ENCODE measurements at places on chromosomes 2 and 18.

- no peak overlapping the region for H3K4me3 ChIP-seq
- H3K27me3 ChIP-seq: no peaks in the 10 kb centered on the region
- peaks cover 27% of the 10 kb centered on the region for H3K4me1 ChIP-seq
- peak overlapping the region; percentile 71 for H3K27ac ChIP-seq
- no peak for DNase-seq
These were observed 6.4 kb downstream of the ATL2 start for GRCh38 chr2:38370664-38371063.

DNA sequence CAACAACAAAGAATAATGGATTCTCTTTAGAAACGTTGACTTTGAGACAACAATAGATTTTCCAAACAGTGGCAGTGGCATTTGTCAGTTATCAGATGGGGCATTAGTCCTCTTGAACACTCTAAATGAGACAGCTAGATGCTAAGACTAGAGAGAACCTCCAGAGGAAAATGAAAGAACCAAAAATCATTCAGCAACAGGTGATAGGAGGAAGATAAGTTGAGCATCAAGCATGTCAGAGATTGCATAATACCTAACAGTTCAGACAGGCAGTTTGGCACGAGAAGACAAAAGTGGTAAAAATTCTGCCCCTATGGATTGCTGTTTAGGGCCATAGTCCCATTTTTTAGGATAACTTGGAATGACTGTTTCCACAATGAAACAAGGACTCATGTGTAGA, 67.9 kb upstream of the NOL4 start:
- H3K4me3 ChIP-seq: no peak overlapping the region
- no peaks in the 10 kb centered on the region for H3K4me1 ChIP-seq
- H3K27ac ChIP-seq: no peak overlapping the region
- H3K27me3 ChIP-seq: no peaks in the 10 kb centered on the region

DNA sequence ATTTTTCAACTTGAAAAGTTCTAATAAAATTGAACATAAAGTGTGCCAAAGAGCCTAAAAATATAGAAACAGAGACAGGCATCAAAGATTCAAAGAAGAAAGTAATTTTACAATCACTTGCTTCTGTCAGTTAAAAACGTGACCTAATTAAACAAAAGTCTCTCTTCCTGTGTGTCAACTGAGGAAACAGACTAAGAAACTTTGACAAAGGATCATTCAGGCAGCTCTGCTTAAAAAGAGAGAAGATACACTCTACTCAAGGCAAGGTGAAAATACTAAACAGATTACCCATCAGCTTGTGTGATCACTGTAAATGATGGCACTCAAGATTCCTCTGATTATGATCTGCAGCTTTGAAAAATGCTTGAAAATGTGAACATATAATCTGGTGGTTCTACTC, 47.8 kb downstream of the DYM start:
- no peak for DNase-seq
- peaks cover 2% of the 10 kb centered on the region for H3K36me3 ChIP-seq
- peak overlapping the region; percentile 69 for H3K4me3 ChIP-seq
- H3K4me1 ChIP-seq: peaks cover 48% of the 10 kb centered on the region
- H3K27me3 ChIP-seq: no peaks in the 10 kb centered on the region

DNA sequence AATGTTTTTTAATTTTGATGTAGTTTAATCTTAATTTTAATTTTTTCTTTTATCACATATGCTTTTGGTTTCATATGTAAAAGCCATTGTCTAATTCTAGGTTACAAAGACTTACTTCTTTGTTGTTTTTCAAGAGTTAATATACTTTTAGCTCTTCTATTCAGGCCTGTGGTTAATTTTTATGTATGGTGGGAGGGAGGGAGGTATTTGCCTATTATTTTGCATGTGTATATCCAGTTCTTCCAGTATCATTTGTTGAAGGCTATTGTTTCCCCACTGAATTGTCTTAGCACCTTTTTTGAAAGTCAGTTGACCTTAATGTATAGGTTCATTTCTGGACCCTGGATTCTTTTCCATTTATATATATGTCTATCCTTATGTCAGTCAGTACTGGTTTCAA, 23.4 kb downstream of the USP14 start:
- H3K27ac ChIP-seq: peak overlapping the region; percentile 90
- H3K4me3 ChIP-seq: no peak overlapping the region
- peaks cover 18% of the 10 kb centered on the region for H3K4me1 ChIP-seq
- H3K36me3 ChIP-seq: peaks cover 3% of the 10 kb centered on the region

DNA sequence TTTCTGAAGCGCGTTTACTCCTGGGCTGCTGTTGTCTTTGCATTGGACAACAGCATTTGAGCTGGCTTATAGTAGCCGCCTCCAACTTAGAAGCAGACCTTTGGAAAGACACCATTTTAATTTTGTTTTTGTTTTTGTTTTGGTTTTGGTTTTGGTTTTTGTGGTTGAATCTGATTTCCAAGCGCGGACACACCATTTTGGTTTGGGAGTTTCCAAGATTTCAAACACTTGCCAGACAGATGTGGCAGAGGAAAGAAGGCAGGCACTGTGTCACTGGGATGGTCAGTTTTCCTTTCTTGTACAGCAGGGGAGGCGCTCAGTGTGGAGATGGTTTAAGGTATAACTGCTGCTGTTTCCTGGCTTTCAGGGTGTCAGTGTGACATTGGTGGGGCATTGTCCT, 126.8 kb downstream of the LAMA3 start:
- no peak overlapping the region for H3K4me3 ChIP-seq
- peaks cover 4% of the 10 kb centered on the region for H3K4me1 ChIP-seq
- no peaks in the 10 kb centered on the region for H3K36me3 ChIP-seq
- peak overlapping the region; percentile 16 for H3K27ac ChIP-seq
- H3K27me3 ChIP-seq: peaks cover 16% of the 10 kb centered on the region
- no peak for DNase-seq

DNA sequence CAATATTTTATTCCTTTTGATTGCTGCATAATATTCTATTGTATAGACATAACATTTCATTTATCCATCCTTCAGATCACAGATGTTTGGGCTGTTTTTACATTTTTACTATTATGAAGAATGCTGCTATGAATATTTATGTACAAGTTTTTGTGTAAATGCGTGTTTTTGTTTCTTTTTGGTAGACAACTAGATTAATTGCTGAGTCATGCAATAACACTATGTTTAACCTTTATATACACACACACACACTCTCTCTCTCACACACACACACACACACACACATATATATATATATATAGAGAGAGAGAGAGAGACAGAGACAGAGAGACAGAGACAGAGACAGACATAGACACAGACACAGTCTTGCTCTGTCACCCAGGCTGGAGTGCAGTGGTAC, 926.9 kb downstream of the DCC start:
- H3K36me3 ChIP-seq: no peaks in the 10 kb centered on the region
- no peak for DNase-seq
- H3K4me1 ChIP-seq: no peaks in the 10 kb centered on the region
- no peak overlapping the region for H3K4me3 ChIP-seq
- no peaks in the 10 kb centered on the region for H3K27me3 ChIP-seq

- H3K27ac ChIP-seq: no peak overlapping the region
- no peaks in the 10 kb centered on the region for H3K36me3 ChIP-seq
- peaks cover 23% of the 10 kb centered on the region for H3K27me3 ChIP-seq
- H3K4me1 ChIP-seq: no peaks in the 10 kb centered on the region
- DNase-seq: no peak
These were observed 34.9 kb upstream of the APCDD1 start for GRCh38 chr18:10419420-10420103.

DNA sequence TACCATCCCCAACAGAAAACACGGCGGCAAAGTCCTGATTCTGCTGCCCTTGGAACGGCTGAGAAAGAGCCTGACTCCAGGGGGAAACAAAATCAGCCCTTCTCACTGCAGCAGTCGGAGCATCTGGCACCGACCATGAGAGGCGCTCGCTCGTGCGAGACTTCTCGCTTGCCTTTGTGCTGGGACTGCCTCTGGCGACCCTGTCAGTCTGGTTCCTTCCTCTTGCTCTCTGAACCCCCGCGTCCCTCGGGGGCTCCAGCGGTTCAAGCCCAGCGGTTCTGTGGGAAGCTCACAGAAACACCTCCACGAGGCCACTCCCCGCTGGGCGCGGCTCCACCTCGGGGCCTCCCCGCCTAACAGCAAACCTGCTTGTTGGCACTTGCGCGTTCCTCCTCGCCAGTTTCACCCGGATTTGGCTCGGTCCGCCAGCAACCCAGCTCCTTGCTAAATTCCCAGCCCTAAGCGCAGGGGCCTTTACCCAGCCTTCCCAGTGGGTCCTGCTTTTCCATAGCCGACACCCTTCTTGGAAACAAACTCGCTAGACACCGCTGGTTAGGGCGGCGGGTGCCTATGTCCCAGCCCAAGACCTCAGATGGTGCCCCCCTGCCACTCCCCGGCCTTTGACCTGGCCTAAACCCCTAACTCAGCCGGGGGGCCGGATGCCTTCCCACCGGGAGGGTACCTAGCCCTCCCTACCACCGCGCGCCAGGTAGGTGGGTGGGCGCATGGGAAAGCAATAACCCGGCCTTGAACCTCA, 2.2 kb downstream of the RND3 start:
- peaks cover 58% of the 10 kb centered on the region for H3K27me3 ChIP-seq
- H3K27ac ChIP-seq: no peak overlapping the region
- H3K36me3 ChIP-seq: peaks cover 2% of the 10 kb centered on the region
- peak overlapping the region; percentile 28 for H3K4me3 ChIP-seq
- no peak for DNase-seq

DNA sequence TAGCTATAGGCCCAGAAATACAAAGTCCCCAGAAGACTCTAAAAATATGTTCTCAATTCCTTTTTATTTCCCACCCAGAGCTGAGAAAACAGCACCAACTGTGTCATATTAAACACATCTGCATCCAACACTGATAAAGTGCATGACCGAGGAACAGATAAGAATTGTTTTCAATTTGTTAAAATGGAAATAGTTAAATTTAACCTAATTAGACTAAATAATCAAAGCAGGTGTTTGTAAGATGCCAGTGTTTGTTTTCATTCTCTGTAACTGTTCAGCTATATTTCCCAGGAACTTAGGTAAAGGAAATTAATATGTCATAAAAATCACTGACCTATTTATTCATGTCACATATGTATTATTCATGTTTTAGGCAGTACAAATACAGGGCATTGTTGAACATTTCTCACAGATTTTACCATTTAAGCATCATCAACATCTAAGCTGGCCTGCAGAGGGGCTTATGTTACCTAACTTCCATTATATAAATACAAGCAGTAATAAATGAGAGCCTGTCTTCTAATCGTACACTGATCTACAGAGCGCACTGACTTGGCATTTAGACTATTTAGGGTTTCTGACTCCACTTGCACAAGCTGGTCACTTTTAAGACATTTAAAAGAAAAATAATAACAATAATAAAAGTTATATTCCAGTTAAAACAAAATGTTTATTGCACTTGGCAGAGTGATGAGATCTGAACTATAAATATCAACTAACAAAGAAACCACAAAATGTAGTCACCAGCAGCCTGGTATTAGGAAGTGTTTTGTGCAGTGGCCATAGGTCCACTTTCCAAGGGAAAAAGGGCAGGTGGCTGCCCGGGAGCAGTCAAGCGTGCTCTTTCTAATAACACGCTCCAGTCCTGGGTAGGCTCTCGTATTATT, 86.6 kb upstream of the ZFP36L2 start:
- no peak overlapping the region for H3K4me3 ChIP-seq
- H3K27me3 ChIP-seq: no peaks in the 10 kb centered on the region
- H3K36me3 ChIP-seq: peaks cover 6% of the 10 kb centered on the region
- no peak for DNase-seq
- peaks cover 10% of the 10 kb centered on the region for H3K4me1 ChIP-seq

DNA sequence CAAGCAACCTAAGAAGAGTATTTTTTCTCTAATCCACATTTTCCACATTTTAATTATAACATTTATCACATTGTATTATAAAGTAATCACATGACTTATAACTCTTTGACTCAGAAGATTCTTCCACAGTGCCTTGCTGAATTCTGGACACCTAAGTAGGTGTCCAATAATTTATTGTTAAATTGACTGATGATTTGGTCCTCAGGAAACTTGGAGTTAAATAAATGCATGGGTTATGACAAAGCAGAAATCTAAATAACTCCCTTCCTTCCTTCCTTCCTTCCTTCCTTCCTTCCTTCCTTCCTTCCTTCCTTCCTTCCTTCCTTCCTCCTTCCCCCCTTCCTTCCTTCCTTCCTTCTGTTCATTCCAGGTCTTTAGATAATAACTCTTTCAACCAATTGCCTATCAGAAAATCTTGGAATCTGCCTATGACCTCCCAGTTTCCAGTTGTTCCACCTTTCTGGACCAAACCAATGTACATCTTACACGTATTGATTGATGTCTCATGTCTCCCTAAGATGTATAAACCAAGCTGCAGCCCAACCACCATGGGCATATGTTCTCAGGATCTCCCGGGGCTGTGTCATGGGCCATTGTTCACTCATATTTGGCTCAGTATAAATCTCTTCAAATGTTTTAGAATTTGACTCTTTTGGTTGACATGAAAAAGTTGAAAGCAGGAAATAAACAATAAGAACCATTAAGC, 10.4 kb upstream of the KDSR start:
- H3K36me3 ChIP-seq: no peaks in the 10 kb centered on the region
- peaks cover 13% of the 10 kb centered on the region for H3K4me1 ChIP-seq
- peak overlapping the region; percentile 3 for H3K27ac ChIP-seq
- DNase-seq: no peak

DNA sequence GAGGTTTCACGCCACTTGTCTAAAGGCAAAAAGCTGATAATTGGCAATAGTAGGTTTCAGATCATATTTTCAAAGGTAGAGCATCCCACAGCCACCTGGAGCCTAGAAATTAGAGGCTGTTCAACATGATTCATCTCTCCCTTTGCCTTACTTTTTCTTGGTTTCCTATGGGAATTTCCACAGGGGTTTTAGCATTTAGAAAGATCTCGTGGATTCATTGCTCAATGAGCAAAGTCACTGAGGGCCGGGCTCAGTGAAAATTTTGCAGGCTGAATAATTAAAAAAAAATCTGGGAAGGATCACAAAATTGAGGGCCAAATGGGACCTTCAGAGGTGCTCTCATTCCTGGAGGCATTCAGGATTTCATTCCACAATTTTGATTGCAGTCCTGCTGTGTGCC, 137.1 kb downstream of the VAPA start:
- H3K27ac ChIP-seq: no peak overlapping the region
- peaks cover 33% of the 10 kb centered on the region for H3K27me3 ChIP-seq
- H3K4me3 ChIP-seq: no peak overlapping the region
- no peak for DNase-seq

DNA sequence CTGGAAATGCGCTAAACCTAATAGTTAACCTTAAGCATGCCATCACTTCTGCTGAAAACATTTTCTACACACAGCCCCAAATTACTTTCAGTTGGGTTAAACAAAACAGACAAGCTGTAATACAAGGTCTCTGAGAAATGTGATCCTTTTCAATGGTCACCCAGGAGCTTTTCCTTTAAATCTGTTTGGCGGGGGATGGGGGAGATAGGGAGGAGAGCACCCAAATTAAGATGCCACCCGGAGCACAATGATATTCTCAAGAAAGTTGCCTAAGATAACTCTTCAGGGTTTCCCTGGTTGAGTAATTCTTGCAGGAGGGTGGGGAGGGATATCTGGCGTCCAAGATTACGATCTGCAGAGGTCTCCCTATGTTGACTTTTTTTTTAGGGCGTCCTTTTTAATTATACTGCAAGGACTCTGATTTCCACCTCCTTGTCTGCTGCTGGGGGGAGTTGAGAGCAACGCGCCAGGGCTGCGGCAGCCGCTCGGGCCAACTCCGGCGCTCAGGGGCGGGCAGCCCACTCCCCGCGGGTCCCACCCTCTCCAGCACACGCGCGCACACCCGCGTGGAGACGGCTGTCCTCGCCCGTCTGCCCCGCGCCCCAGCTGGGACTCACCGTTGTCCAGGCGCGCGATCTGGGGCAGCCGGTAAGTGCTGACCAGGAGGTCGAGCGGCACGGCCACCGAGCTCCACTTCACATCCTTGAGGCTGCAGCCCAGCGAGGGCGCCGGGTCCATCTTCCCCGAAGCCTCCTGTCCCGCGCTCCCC, 807 bp downstream of the GAREM1 start:
- H3K27ac ChIP-seq: no peak overlapping the region
- H3K27me3 ChIP-seq: peaks cover 45% of the 10 kb centered on the region
- H3K4me1 ChIP-seq: peaks cover 24% of the 10 kb centered on the region
- no peak for DNase-seq
- H3K4me3 ChIP-seq: peak overlapping the region; percentile 89

All from T-helper 17 cell (primary cell).